ENCODE measurements at places on chromosomes 2 and 18.

DNA sequence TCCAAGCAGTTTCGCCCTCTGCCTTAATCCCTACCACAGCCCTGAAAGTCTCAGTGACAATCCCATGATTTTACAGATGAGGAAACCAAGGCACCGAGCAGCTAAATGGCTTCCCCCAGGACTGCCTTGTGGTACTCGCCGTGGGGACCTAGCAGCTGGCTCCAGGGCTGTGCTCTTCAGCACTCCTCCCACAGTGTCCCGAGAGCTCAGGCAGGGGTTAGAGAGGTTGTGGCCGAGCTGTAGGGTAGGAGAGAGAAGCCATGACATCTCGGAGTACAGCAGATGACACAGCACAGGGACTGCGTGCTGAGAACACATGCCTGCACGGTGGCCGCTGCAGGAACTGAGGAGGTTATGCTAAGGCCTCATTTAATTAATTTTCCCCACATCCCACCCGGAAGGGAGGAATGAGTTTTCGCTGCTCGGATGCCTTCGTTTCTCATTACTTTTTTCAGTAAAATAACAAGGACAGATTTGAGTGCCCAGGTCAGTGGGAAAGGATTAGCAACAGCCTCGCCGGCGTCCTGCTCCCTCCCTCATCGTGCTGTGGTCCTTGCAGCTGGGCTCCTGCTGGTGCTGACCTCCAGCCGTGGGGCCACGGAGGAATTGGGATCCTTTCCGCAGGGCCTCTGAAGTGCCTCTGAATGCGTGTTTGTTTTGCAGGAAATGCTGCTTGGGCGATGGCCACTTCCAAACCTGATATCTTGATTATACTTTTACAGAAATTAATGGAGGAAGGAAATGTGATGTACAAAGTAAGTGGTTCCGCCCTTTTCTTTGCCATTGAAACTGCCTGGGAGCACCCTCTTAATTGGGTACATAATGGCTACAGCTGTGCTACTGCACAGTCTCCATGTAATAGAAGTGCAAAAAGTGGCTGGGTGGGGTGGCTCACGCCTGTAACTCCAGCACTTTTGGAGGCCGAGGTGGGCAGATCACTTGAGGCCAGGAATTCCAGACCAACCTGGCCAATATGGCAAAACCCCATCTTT lies 61.2 kb downstream of the WDSUB1 start:
- DNase-seq, result no peak

DNA sequence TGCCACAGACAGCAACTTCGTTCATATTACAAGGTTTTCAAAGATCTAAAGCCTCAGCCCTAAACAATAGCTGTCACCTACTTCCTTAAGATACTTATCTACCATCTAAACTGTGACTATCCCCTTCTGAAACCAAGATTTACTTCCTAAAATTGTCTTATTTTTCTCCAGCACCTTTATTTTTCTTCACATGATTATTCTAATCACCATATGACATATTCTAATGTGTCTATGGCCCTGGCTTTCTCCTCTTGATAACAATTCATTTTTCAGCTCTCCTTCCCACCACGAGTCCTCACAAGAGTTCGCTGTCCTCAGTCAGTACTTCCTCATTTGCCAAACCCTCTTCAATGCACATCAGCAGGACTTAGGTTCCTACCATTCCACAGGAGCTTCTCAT lies 53.9 kb downstream of the RTTN start:
- DNase-seq, result no peak

DNA sequence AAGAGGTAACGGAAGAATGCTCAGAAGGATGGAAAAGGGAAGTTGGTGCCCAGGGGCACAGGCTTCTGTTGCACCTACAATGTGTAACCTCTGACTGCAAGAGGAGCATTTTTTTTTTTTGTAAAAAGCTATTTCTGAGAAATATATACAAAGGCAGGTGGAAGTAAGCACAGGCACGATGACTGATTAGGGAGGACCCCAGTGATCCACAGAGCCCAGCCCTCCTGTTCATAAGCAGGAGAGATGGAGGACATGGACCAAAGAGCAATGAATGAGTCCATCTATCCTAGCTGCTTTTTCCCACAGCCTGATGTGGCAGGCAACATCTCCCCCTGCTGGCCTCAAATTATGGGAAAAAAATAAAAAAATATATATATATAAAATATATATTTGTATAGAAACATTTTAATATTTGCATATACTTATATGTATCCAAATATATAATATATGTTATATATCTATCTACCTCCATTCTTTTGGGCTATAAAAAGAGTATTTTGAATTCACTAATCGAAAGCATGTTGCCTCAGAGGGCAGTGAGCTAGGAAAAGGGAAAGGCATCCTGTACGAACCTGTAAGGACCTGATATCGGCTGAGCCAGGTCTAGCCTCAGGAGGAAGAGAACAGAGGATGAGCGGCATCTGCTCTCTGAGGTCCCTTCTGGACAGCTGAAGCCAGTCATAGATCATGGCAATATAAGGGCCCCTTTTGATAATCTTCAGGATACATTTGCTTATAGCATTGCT lies 166.0 kb upstream of the STK17B start:
- DNase-seq, result no peak

GRCh38 chr18:46950064-46950656 lies 32.8 kb downstream of the KATNAL2 start:
- no peak for DNase-seq

GRCh38 chr18:10840743-10841142 lies 308.6 kb downstream of the PIEZO2 start:
- no peak for DNase-seq

- no peak for DNase-seq
Observed at GRCh38 chr18:3457261-3457724, 7.3 kb downstream of the TGIF1 start.

DNA sequence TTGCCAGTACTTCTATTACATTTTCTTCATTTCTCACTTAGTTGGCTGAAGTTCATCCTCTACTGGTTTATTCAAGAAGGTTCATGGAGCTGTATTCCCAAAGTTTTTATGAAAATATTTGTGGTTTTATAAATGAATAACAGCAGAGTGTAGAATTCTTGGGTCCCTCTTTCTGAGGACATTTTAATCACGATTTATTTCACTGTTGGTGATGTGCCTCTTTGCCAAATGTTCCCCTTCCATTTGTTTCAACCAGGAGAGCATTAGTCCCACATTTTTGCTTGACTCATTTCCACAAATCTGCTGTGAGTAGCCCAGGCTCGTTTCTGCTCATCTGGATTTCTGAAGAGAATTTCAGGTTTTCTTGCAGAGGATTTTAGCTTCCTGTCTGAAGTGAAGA lies 20.8 kb downstream of the COPS7B start:
- DNase-seq, result no peak

DNA sequence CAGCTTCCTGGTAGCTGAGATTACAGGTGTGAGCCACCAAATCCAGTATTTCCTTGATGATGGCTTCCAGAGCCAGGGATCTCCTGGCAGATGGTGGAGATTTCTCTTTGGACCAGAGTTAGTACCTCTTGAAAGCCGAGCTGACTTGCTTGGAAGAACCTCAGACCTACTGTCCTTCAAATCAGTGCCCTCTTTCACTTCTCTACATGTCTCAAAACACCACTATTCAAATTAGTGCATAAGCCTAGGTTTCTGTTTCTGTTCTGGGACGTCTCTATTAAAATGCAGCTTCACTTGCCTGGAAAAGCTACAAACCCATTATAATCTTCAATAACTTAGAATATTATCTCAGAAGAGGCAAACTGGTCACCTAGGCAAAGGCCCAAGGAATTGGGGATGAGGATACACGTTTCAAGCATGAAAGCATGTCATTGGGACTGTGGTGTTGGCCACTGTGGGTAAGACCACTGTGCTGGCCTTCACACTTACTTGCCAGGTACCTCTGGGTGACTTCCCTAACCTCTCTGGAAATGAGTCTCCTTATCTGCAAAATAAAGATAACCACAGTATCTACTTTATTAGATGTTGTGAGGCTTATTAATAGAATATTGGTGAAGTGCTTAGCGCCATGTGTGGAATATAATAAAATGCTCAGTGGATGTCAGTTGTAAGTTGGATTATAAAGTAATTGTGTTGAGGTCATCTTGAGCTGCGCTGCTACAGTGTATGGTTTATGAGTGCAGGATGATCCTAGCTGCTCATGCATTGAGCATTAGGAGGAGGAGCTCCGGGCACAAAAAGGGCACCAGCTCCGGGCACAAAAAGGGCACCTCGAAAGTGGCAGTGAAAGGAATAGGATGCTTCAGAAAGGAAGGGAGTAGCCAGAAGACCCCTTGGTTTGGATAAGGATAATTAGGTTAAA lies 84.5 kb downstream of the DOCK10 start:
- no peak for DNase-seq

- no peak for DNase-seq
Observed at GRCh38 chr2:219090436-219091299, 29.9 kb upstream of the IHH start.

All from stimulated activated CD4-positive, alpha-beta T cell treated with anti-CD3 and anti-CD28 coated beads, Interleukin-2, amount 100 ng/mL, for 48 hours (primary cell).